ENCODE measurements at places on chromosomes 2 and 18.

- no peak for DNase-seq
These were observed 408.9 kb upstream of the LRATD1 start for GRCh38 chr2:14223576-14223975.

DNA sequence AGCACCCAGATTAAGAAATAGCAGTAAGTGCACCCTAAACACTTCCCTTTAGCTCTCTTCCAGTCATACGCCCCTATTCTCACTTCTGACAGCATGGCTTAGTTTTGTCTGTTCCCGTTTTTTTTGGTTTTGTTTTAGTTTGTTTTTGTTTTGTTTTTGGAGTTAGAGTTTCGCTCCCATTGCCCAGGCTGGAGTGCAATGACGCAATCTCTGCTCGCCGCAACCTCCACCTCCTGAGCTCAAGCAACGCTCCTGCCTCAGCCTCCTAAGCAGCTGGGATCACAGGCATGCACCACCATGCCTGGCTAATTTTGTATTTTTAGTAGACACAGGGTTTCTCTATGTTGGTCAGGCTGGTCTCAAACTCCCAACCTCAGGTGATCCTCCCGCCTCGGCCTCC is 2067.7 kb downstream of the SUCLG1 start:
- no peak for DNase-seq

DNA sequence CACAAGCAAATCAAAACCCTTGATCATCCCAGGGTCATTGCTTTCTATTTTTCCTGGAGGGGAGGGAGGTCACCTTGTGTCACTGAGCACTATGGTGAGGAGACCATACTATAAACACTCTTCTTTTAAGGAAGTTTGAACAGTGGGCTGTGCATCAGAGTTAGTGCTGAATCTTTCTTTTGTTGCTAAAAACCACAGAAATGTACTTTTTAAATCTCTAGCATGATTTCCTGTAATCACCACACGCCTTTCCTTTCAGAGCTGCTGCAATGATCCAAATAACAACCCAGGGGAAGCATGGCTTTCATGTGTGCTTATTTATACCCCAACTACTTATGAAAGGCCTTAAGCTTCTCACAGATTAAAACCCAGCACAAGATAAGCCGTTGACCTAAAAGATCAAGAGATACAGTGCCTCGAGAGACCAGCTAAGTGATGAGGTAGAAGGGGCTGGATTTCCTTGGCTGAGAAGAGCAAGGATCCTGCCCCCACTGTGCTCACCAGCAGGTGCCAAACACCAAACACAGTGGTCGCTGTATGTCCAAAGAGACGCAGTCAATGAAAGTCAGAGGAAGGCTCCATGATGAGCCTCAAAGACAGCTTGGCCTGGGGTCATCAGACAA is 34.7 kb downstream of the TRABD2A start:
- no peak for DNase-seq

GRCh38 chr2:130891966-130892365 is 55.3 kb downstream of the ARHGEF4 start:
- no peak for DNase-seq

- DNase-seq = no peak
These were observed 5.4 kb upstream of the CNDP1 start for GRCh38 chr18:74528913-74529312.

DNA sequence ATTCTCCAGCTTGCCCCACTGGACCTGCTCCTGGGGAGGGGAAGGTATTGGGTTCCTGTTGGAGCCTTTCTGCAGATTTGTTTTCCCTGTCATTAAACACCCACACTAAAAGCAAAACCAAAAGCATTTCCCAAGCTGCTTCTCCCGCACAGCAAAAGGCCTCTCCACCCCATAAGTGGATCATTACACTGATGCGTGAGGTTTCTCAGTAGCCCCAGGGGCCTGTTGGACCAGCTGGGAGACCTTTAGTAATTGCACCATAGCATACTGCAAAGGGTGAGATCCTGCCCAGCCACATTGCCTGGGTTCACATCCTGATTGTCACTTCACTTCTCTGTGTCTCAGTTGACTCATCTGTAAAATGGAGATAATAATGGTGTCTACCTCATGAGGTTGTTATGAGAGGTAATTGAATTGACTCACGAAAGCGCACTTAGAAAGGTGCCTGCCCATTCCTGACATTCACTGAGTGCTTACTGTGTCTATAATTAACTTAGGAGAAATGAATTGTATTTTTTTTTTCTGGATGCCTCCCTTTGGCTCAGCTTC is 43.9 kb downstream of the TOGARAM2 start:
- no peak for DNase-seq

- no peak for DNase-seq
These were observed 15.0 kb downstream of the KANSL3 start for GRCh38 chr2:96623116-96623515.

GRCh38 chr2:238847841-238848690 is at the start of gene TWIST2:
TSS of gene TWIST2 (plus strand) at chr2:238848085. CDS start at chr2:238848216, 131 bp downstream.
- no peak for DNase-seq

GRCh38 chr2:8406271-8406670 is 275.6 kb upstream of the ID2 start:
- DNase-seq = no peak

- DNase-seq = no peak
These were observed 2.8 kb upstream of the GAD1 start for GRCh38 chr2:170813611-170814532.

GRCh38 chr18:13236411-13236810 is 17.9 kb downstream of the LDLRAD4 start:
- DNase-seq = no peak

- DNase-seq = no peak
These were observed 311.6 kb upstream of the PIK3C3 start for GRCh38 chr18:41643427-41643826.

DNA sequence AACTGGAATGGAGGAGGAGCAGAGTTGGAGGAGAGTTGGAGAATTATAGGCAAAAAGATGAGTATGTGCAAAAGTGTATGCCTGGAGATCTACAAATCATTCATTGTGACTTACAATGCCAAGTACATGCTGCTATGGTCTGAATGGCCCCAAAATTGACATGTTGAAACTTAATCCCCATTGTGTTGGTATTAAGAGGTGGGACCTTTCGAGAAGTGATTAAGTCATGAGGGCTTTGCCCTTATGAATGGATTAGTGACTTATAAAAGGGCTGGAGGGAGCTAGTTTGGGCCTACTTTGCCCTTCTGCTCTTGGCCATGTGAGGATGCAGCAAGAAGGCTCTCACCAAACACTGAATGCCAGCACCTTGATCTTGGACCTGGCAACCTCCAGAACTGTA is 6.3 kb upstream of the RBMS1 start:
- DNase-seq = no peak

GRCh38 chr2:182827182-182827879 is 39.1 kb downstream of the FRZB start:
- DNase-seq = no peak

- no peak for DNase-seq
These were observed 132.6 kb upstream of the ZNF236 start for GRCh38 chr18:76689646-76690264.

GRCh38 chr2:11157731-11158130 is 2.5 kb downstream of the SLC66A3 start:
- DNase-seq = no peak

DNA sequence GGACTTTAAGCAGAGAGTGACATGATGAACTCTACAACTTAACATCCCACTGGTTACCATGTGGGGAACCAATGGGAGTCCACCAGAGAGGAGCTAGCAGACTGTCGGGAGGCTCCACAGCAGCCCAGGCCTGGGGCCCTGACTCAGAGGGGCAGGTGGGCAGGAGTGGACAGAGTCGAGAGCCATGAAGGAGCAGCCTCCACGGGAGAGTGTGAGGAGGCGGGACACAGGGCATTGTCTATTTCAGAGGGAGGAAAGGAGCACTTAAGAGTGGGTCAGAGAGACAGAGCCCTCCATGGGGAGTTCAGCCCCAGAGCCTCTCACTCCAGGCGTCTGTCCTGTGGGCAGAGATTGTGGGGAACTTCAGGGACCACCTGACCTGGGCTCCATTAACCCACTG is 118.7 kb downstream of the CYP26B1 start:
- no peak for DNase-seq

- DNase-seq = no peak
These were observed 71.4 kb upstream of the FAM98A start for GRCh38 chr2:33670392-33670937.

- no peak for DNase-seq
These were observed 58.0 kb downstream of the RND3 start for GRCh38 chr2:150429384-150429961.
